ENCODE measurements at places on chromosomes 2 and 18. TPM values are rescaled to one million over a fixed set of nuclear protein-coding genes. Genes with fewer than 3 reads are reported as not detected.

Gene ANKRD30B
- total RNA-seq: not detected

Gene EGR4
- total RNA-seq: 0.08 TPM

Gene OXER1
- total RNA-seq: 0.10 TPM

Gene RAPGEF4
- total RNA-seq: 0.62 TPM

Gene RNF125
- 0.57 TPM for total RNA-seq

Gene KLHL41
- total RNA-seq: 0.72 TPM

Gene SNRPD1
- total RNA-seq: 94.2 TPM

Gene CRYBA2
- total RNA-seq: not detected

Gene NETO1
- not detected for total RNA-seq

Gene COL4A3
- 0.18 TPM for total RNA-seq

Gene BIN1
- total RNA-seq: 58.6 TPM

Gene ACMSD
- not detected for total RNA-seq

Gene IL37
- total RNA-seq: not detected
